RWPE1 (cell line): ENCODE measurements at places on chromosomes 4 and X.
A peak's percentile ranks its signal among the peaks of the same experiment; 100 is the strongest.

DNA sequence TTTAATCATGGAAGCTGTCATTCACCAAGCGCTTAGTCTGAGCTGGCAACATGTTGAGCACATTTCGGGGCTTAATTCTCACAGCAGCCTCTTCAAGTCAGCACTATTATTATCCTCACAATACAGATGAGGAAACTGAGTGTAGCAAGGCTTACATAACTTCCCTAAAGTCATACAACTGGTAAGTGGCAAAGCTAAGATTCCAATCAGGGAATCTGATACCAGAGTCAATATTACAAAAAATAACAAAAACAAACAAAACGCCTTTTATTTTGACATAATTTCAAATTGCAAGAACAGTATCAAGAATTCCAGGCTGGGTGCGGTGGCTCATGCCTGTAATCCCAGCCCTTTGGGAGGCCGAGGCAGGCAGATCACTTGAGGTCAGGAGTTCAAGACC is 120.4 kb upstream of the DUSP21 start:
- no peak for DNase-seq

GRCh38 chr4:31328932-31329331 is 608.8 kb downstream of the PCDH7 start:
- DNase-seq: no peak

GRCh38 chr4:120568731-120569130 is 353.8 kb downstream of the PRDM5 start:
- DNase-seq: no peak

DNA sequence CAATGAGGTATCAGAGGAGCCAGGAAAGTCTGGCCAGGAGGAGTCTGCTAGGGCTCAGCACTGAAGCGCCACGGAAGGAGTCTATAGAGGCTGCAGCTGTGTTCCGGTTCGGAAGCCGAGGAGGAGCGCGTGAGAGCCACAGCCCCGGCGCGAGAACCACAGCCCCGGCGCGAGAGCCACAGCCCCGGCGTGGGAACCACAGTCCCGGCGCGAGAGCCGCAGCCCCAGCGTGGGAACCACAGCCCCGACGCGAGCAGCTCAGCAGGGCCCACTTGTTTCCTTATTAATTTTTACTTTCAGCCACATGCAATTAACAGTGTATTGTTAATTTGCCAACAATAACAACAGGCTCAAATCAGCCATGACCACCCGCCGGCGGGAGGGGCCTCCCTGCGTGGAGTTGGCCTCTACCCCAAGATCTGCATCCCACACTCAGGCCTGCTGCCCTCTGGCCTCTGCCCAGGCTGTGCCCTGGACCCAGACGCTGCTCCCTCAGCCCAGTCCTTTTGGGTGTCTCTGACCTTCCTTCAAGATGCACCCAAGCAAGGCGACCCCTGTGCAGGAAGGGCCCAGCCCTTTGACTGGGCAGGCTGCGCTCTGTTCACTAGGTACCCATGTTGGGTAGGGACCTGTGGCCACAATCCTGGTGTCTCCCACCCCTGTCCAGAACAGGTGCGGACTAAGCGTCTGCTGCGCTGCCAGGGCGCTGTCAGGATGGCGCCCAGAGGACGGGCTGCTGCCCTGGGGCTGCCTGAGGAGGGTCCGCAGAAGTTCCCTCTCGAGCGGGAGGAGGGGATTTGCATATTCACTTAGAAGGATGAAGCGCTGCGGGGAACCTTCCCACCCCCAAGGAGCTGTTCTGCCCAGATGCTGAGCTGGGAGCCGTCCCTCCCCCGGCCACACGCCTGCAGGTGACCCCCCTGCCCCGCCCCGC is 113.8 kb downstream of the ADRA2C start:
- no peak for DNase-seq

GRCh38 chr4:147480891-147481576 is at the start of gene EDNRA:
Gene EDNRA, plus strand, starts transcription at chr4:147481097. Its CDS starts 4,585 bp downstream, at chr4:147485682.
- DNase-seq: peak; percentile 22

DNA sequence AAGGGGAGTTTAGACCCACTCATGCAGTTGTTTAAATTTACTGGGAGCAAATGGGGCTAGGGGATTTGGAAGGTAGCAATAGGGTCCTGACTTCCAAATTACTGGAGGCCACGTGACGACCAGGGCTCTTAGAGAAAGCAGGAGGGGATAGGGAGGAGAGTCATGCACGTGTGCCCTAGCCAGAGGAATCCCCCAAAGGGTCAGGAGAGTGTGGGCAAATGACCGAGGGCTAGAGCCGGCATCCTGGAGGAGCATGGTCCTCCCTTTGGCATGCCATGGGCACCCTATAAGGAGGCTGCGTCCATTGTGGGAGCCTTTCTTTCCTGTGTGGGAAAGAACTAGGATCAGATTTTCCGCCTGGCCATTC is 25.5 kb upstream of the GPC4 start:
- no peak for DNase-seq

DNA sequence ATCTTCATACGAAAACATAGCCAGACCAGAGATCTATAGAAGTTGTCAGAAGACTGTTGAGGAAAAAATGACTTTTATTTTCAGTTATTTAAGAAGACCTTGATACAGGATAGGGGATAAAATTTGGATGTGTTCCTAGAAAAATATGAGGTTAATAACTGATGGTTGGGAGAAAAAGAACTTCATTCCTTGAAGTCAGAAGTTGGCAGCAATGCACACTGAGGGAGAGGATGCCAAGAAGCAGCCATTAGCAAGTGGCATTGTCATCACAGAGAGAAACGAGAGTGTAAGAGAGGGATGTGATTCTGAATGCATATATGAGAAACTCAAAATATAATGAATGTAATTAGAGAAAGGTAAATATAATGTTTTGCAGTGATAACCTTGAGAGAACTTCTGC is 382.1 kb upstream of the EPHA5 start:
- DNase-seq: no peak

DNA sequence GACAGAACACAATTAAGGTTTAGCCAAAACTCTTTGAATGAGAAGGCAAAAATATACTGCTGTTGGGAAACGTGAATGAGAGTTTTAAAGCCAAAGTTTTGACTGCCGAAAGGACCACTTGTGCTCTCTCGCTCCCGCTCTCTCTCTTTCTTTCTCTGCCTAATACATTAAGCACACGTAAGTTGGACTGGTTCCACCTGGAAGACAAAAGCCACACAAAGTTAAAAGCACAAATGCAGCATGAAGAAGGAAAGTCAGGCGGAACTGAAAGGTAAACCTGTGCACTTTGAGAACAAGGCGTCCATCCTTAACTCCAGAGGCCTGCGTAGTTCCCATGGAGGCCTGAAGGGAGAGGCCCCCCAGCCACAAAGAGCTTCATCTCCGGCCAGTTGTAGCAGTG is 1.9 kb downstream of the DCAF12L2 start:
- no peak for DNase-seq

DNA sequence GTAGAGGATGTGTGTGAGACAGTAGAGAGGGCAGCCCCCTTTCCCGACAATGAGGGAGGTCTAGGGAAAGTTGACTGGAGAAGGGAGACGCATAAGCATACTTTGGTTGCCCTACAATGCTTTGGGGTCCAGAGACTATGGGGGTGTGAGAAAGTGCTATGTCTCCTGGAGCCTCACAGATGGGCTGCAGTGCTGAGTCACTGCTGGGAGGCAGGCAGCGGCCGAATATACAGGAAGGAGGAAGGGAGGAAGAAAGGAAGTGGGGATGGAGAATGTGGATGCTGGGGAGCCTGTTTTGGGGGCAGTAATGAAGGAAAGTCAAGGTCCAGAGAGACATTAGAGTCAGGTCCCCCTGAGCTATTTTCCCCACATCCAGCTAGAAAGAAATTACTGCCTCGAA is 12.7 kb downstream of the DRP2 start:
- no peak for DNase-seq

DNA sequence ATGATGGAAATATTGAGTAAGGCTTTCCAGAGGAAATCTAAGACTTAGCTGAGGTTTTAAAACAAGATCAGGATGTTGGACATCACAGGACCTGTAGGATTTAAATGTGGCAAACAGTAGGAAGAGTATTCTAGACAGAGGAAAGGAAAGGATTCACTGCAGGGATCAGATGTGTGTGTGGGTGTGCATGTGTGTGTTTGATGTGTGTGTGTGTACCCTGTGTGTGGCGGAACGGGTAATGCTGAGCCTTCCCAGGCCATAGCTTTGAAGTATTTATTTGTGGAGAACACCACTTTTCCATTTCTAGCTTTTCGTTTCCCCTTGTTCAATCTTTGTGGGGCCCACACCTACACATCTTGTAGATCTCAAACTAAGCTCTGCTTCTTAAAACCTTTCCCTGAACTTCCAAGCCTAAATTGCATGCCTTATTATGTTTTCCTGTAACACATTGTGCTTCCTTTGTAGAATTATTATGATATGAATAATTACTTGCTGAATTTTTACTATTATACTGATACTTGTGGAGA is 6.9 kb downstream of the GUCY1A1 start:
- no peak for DNase-seq

GRCh38 chr4:46270986-46271596 is 118.8 kb downstream of the GABRA2 start:
- DNase-seq: peak; percentile 10

DNA sequence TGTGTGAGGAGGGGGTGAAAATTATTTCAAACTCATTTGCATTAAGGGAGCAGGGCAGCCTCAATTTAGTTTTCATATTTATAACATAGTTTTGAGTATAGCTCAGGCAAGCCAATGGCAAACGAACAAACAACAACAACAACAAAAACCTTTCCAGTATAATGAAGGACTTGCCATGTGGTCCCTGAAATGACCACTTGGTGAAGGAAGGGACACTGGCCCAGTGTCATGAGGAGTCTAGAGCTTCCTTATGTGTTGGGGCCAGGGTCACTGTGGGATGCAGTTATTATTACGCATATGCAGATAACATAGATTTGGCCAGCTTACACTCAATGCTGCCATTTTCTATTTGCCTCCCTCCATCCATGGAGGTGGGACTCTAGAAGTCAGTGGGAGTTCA is 23.3 kb downstream of the NKX3-2 start:
- no peak for DNase-seq
